ENCODE measurements at places on chromosomes 3 and 15. TPM values are rescaled to one million over a fixed set of nuclear protein-coding genes. Genes with fewer than 3 reads are reported as not detected.

Gene KBTBD8
- 9.8 TPM for total RNA-seq

Gene SPTBN5
- 0.25 TPM for total RNA-seq

Gene PRR20G
- not detected for total RNA-seq

Gene PLSCR1
- 10.3 TPM for total RNA-seq

Gene GLDN
- total RNA-seq: 2.7 TPM

Gene LINGO1
- total RNA-seq: 46.2 TPM

Gene PPP1R14D
- total RNA-seq: not detected

Gene DUOX2
- total RNA-seq: not detected

Gene UTS2B
- total RNA-seq: not detected

Gene GDPGP1
- 4.4 TPM for total RNA-seq

Gene NDUFAF3
- 24.1 TPM for total RNA-seq

Gene KATNBL1
- total RNA-seq: 73.0 TPM

Gene CAV3
- not detected for total RNA-seq

Gene TTC23
- 6.1 TPM for total RNA-seq

Gene LTF
- 3.0 TPM for total RNA-seq

Gene NRG4
- total RNA-seq: 1.2 TPM

Gene MRAS
- 63.9 TPM for total RNA-seq

Gene IL12A
- total RNA-seq: 0.74 TPM
